Left ventricle myocardium superior (tissue), 1 donor: ENCODE measurements at places on chromosomes 13 and 19.

DNA sequence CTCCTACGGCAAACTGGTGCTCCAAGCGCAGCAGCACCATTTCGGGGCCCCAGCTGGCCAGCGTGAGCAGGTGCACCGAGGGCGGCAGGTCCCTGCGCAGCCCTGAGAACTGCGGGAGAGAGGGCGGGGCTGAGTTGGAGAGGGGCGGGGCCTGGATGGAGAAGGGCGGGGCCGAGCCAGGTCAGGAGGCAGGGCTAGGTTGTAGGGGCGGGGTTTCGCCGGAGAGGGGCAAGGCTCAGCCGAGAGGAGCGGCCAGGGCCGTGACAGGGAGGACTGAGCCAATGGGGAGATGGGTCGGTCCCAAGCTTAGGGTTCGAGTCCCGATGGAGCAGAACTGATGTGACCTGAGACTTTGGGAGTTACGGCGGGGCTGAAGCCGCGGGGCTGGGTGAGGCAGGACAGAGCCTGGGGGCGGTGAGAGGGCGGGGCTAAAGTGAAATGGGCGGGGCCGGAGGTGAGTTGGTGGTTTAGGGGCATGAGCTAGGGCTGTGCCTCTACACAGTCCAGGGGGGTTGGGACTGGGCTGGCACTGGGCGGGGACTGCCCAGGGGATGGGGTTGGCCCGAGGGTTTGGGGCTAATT, 19.0 kb downstream of the MAN2B1 start:
- peak; percentile 66 for DNase-seq

DNA sequence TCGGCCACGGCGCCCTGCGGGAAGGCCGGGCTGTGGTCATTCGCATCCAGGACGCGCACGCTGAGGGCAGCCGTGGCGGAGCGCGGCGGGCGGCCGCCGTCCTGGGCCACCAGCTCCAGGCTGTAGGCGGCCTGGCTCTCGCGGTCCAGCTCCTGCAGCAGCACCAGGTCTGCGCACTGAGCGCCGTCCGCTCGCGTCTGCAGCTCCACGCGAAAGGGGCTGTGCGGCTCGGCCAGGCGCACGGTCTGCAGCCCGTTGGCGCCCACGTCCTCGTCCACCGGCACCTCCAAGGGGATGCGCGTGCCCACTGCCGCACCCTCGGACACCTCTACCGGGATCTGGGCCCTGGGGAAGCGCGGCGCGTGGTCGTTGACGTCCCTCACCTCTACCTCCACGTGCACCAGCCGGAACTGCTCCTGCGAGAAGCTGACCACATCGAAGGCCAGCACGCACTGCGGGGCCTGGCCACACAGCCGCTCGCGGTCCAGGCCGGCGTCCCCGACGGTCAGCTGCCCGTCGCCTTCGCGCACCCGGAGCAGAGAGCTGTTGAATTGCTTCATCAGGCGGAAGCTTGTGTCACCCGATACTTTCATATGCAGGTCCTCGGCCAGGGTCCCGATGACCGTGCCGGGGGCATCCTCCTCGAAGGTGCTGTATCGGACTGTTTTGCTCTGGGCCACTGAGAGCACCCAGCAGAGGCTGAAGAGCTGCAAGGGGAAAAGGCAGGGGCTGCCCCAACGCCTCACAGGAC, 583 bp downstream of the PCDH8 start:
- no peak for DNase-seq

GRCh38 chr13:27954406-27954851, 14.7 kb downstream of the CDX2 start:
- DNase-seq = no peak

DNA sequence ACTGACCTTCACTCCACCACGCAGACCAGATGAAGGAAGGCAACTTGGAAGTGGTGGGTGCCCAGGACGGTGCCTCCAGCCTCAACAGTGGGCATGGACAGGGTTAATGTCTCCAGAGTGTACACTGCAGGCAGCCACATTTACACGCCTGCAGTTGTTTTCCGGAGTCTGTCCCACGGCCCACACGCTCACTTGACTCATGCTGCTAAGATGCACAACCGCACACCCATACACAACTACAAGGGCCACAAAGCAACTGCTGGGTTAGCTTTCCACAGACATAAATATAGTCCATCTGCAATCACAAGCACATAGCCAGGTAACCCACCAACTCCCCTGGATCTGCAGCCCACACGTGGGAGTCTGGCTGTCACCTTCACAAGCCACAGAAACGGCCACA, 12.6 kb upstream of the AXL start:
- DNase-seq = no peak

GRCh38 chr19:54197121-54197520, 3.5 kb upstream of the RPS9 start:
- no peak for DNase-seq

GRCh38 chr19:54203151-54203611, 2.5 kb downstream of the RPS9 start:
- no peak for DNase-seq

DNA sequence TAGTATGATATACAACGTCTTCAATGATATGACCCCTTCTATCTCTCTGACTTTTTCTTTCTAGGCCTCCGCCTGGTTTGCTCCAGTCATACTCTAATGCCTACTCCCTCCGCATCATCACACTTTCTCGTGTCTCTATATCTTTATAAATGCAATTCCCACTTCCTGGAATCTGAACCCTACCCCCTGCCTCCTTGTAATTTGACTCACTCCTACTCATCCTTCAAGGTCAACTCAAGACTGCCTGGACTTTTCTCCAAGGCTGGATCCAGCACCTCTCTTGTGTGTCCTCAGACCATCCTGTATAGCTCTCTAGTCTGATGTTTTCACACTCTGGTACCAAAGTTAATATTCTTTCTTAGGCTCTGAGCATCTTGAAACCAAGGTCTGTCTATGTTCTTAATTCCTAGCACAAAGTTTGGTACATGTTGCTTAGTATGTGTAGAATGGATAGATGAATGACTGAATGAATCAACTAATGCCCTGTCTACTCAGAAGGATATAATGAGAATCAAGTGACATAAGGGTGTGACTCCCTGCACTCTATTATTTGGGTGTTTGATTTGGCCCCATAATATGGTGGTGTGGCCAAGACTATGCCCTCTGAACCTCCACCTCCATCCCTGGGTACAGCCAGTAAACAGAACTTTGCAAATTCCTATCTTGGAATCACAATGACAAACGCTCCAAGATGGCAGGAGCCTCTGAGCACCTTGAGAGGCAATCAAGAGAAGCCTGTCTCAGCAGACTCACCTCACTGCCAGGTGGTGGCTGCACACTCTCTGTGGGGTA, 74.3 kb upstream of the SERP2 start:
- no peak for DNase-seq

DNA sequence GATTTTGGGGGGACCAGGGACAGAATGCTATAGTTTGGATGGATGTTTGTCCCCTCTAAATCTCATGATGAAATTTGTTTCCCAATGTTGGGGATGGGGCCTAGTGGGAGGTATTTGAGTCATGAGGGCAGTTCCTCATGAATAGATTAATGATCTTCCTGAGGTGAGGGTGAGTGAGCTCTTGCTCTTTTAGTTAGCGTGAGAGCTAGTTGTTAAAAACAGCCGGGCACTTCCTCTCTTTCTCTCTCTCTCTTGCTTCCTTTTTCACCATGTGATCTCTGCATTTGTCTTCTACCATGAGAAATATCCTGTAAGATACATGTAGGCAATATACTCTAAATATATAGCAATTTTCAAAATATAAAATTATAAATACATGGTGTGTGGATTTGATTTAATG, 290.8 kb upstream of the PCDH9 start:
- no peak for DNase-seq

DNA sequence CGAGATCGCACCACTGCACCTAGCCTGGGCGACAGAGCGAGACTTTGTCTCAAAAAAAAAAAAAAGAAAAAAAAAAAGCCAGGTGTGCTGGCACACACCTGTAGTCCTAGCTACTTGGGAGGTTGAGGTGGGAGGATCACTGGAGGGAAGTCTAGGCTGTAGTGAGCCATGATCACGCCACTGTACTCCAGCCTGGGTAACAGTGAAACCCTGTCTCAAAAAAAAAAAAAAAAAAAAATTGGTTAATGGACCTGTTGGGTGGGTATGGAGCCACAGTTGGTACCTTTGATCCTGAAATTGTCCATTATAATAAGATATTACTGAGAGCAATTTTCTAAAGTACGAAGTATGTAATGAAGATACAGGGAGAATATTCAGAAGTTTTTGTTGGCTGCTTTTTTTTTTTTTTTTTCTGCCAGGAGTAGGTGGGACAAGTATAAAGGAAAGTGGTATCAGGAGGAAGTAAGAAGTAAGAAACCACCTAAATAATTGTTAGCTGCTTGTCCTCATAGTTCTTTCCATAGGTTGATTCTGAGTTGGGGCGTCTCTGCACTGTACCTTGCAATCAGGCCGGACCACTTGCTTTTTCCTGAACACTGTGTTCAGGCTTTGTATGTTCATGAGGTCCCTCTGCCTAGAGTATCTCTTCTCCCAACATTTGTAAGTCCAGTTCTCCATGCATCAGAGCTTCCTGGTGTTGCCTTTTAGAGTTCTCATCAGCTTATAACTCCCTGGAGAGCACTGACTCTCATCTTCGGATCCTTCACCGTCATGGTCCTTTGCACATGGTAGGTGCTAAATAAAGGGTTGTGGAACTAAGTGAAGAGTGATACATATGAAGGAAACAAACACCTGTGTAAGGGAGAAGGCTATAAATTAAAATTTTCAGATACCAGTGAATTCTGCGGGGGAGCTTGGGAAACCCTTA, 31.7 kb downstream of the ARHGAP35 start:
- DNase-seq = no peak

DNA sequence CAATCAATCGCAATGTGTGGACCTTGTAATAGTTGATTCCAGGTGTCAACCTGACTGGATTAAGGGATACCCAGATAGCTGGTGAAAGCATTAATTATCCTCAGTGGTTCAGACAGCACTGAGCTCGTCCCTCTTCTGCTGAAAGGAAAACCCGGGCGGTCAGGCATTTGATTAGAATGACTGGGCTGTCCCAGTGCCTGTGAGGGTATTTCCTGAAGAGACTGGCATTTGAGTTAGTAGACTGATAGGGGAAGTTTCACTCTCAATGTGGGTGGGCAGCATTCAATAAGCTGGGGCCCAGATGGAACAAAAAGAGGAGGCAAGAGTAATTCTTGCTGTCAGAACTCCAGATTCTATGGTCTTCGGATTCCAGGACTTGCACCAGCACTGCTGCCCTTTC, 31.9 kb downstream of the KPNA3 start:
- DNase-seq = no peak

DNA sequence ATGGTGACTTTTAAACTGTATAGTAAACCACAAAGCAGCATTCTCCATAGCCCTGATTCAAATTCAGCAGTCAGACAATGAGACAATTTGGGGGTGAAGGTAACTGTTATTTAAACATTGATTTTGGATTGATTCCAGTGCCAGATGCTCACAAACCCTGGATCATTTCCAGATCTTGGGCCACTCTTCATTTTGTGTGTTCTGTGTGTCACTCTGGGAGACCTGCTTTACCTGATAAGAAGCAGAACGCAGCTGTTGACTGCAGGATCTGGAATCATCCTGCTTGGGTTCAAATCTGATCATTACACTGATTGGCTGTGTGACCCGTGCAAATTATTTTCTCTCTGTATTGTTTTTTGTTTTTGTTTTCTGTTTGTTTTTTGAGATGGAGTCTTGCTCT, 4.0 kb upstream of the PCDH8 start:
- DNase-seq = no peak

DNA sequence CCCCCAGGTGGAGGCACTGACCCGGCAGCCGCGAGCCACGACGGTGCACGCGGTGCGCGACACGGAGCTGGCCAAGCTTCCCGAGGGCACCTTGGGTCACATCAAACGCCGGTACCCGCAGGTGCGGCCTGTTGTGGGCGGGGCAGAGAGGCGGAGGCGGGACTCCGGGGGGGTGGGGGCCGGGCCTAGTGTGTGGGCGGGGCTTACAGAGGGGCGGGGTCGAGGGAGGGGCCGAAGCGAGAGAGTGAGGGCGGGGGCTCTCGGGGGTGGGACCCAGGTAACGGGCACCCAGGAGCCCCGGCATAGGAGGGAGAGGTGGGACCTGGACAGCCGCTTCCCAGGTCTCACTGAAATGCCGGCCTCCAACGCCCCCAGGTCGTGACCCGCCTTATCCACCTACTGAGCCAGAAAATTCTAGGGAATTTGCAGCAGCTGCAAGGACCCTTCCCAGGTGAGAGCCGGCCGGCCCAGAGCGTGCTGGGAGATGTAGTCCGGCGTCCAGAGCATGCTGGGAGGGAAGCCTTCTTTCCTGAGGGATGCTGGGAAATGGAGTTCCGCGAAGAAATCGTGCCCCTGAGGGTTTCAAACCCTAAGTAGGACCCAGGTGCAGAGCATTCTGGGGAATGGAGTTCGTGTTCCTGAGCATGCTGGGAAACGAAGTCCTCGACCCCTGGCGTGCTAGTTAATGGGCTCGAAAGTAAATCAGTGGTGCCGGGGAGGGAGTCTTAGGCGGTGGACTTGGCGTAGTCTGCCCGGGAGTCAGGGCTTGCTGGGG, 15.7 kb downstream of the PNPLA6 start:
- peak; percentile 82 for DNase-seq

- DNase-seq = no peak
Observed at GRCh38 chr13:27496006-27496405, 45.6 kb upstream of the MTIF3 start.

- DNase-seq = no peak
Observed at GRCh38 chr19:34017024-34017423, 155.3 kb upstream of the LSM14A start.

- no peak for DNase-seq
Observed at GRCh38 chr19:55223291-55224037, 5.1 kb downstream of the TMEM86B start.

GRCh38 chr13:19634256-19634740, 839 bp downstream of the MPHOSPH8 start:
- DNase-seq = no peak

- no peak for DNase-seq
Observed at GRCh38 chr13:70362820-70363570, 254.7 kb upstream of the KLHL1 start.

- DNase-seq = no peak
Observed at GRCh38 chr19:34588249-34588648, 88.7 kb downstream of the SCGB2B2 start.

DNA sequence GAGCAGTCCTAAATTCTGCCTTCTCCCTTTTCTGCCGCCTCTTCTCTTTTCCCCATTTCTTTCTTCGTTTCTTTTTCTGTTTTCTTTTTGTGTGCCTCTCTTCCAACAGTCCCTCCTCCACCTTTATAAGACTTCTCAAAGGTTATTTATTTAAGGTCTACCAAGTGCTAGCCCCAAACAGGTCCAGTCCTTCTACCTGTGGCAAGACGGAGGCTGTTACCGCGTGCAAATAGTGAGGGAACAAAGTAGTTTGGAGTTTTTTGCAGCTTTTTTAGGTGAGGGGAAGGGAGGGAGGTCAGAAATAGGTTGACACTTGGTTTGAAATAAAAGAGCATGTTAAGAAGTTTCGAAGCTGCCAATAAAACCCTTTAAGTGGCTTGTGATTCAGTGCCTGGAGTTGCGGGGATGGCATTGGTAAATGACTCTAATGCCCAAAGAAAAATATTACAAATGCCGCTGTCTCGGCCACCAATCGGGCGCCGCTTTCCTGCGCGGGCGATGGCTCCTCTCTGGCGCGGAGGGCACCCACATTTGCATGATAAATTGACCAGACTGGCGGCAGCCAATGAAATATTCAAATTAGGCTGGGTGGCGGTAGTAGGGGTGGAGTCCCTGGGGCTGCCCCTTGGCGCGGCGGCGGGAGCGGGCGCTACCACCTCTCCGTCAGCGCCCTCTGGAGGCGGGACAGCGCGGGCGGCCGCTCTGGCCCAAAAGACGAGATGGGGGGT, 7.5 kb upstream of the TSHZ3 start:
- peak; percentile 67 for DNase-seq
